Naive thymus-derived CD4-positive, alpha-beta T cell (primary cell): ENCODE measurements at places on chromosomes 16 and 17. TPM values are rescaled to one million over a fixed set of nuclear protein-coding genes. Genes with fewer than 3 reads are reported as not detected.

APOBR gene
- 3.3 TPM for total RNA-seq

SLC2A4 gene
- not detected for total RNA-seq

GAS2L2 gene
- total RNA-seq: 0.29 TPM

TBC1D3 gene
- not detected for total RNA-seq

BCL7C gene
- total RNA-seq: 17.2 TPM

MYH1 gene
- not detected in 2 replicates for total RNA-seq

COQ9 gene
- 20.5 TPM for total RNA-seq

GRCh38 chr17:37490022-37490587, 414 bp downstream of the DUSP14 start:
- DNase-seq: peak; percentile 76

DNA sequence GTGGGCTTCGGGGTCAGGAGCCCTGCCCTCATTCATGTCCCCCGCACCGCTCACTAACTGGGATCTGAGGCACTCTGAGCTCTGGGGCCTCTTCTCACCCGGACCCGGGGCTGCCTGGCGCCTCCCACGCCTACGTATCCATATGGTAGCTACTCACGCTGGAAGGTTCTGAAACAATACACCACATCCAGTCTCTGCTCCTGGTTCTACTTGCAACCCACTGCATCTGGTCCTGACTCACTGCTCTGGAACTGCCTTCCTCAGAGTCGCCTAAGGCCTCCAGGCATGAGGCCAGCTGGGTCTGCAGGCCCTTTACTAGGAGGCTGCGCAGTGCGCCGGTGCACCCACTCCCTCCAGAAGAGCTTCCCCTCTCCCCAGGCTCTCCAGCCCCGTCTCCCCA, 18.1 kb downstream of the USP36 start:
- DNase-seq: no peak

GRCh38 chr17:75088465-75089417, 987 bp downstream of the SLC16A5 start:
- no peak for DNase-seq

DNA sequence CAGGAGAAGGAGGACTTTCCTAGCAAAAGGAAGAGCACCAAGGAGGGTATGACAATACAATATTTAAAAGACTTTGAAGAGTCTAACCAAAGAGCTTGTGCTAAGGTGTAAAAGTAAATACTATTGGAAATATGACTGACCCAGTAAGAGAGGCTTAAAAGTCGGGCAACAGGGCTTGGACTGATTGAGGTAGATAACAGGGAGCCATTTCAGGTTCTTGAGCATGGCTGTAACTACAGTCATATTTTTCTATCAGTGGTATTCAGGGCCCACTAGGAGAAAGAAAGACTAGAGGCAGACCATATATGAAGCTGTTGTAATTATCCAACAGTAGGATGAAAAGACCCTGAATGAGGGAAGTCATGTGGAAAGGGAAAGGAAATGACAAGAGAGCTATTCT, 62.3 kb downstream of the SMURF2 start:
- DNase-seq: no peak

- no peak for DNase-seq
Observed at GRCh38 chr16:6977291-6977690, 355.4 kb upstream of the RBFOX1 start.

GRCh38 chr17:68431661-68432071, 25.6 kb downstream of the WIPI1 start:
- DNase-seq: peak; percentile 42

DNA sequence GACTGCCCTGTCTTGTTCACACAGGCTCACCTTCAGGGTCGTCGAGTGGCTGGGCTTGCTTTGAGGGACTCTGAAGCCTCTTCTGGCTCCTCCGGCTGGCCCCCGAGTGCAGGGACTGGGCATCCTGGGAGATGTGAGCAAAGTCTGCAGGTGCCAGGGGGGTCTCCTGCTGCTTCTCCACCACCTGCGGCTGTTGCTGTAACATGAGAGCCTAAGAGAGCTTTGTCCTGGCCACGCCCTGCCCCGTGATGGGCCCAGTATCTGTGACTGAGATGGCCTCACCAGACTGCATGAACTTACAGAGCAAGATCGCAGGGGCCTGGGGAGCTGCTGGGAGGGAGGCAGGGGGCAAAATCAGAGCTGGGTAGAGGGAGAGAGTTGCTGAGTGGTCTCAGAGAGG, 12.5 kb downstream of the ERN2 start:
- no peak for DNase-seq

DNA sequence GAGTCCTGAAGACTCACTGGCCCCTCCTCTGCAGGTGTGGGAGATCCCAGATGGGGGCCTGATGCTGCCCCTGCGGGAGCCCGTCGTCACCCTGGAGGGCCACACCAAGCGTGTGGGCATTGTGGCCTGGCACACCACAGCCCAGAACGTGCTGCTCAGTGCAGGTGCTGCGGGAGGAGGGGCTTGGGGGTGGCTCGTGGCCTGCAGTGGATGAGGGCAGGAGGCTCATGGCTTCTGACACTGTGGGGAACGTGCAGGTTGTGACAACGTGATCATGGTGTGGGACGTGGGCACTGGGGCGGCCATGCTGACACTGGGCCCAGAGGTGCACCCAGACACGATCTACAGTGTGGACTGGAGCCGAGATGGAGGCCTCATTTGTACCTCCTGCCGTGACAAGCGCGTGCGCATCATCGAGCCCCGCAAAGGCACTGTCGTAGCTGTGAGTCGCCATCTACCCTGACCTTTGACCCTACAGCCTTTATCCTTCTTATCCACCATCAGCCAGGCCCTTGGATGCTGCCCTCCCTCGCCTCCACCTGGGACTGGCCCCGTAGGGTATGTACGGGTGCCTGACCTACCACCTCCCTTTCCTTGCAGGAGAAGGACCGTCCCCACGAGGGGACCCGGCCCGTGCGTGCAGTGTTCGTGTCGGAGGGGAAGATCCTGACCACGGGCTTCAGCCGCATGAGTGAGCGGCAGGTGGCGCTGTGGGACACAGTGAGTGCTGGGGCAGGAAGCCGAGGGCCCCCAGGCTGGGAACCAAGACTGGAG, 3.6 kb downstream of the CORO1A start:
- peak; percentile 83 for DNase-seq

DNA sequence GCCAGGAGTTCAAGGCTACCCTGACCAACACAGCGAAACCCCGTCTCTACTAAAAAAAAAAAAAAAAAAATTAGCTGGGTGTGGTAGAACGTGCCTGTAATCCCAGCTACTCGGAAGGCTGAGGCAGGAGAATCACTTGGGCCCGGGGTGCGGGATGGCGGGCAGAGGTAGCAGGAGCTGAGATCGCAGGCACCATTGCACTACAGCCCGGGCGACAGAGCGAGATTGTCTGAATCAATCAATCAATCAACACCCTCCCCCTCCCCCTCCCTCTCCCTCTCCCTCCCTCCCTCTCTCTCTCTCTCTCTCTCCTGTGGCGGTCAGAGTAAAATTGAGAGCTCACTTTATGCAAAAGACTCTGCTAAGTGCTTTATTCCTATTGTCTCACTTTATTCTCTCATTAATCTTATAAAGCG, 1.2 kb downstream of the HSDL1 start:
- DNase-seq: no peak

- no peak for DNase-seq
Observed at GRCh38 chr16:81502396-81503070, 57.9 kb downstream of the CMIP start.

- no peak for DNase-seq
Observed at GRCh38 chr16:88763502-88764053, 21.4 kb downstream of the PIEZO1 start.

DNA sequence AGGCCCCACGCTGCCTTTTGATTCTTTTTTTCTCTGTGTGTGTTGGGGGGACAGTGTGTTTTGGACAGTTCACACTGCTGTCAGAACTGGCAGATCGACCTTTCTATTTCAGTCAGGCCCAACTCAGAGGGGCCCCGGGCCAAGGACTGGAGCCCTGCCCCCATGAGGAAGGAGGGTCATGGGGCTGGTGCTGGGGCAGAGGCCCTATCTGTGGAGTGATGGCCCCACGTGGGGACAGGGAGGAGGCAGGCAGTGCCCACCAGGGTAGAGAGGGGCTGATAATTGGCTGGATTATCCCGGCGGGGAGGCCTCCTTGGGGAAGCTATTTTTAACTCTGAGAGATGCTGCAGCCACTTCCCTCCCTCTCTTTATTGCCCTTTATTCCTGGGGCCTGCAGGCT, 5.7 kb upstream of the KCNJ12 start:
- DNase-seq: no peak

DNA sequence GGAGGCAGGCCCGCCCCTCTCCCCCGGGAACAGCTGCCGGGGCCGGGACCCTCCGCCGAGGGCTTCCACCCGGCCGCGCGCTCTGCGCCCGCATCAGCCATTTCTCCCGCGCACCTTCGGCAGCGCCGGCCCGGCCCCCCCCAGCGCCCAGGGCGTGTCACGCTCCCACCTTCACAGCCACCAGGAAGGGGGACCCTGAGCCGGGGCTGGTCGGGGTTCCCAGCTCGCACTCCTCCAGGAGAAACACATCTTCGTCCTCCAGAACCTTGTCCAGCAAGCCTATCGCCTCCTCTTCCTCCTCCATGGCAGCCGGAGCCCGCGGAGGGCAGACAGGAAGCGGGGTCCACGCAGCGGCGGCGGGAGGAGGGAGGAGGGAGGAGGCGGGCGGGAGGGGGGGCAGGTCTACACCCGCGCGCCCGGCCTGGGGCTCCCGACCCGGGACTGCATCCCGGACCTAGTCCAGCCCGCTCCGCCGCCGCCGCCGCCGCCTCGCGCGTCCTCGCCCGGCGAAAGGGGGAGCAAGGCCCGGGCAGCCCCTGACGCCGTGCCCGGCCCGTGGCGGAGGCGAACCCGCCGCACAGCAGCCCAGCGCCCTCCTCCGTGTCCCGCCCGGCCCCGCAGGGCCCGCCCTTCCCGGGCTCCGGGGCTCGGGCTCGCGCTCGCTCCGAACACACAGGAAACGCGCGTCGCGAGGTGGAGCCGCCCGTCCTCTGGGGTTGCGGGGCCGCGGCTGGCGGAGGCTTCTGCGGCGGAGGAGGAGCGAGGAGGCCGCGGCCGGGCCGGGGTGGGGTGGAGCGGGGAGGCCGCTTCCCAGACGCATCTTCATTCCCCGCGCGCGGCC, 70.8 kb downstream of the ABR start:
- peak; percentile 78 for DNase-seq

GRCh38 chr17:16338391-16338790, 14.9 kb downstream of the CENPV start:
- DNase-seq: no peak

- DNase-seq: no peak
Observed at GRCh38 chr17:30005709-30006320, 64.4 kb downstream of the EFCAB5 start.

DNA sequence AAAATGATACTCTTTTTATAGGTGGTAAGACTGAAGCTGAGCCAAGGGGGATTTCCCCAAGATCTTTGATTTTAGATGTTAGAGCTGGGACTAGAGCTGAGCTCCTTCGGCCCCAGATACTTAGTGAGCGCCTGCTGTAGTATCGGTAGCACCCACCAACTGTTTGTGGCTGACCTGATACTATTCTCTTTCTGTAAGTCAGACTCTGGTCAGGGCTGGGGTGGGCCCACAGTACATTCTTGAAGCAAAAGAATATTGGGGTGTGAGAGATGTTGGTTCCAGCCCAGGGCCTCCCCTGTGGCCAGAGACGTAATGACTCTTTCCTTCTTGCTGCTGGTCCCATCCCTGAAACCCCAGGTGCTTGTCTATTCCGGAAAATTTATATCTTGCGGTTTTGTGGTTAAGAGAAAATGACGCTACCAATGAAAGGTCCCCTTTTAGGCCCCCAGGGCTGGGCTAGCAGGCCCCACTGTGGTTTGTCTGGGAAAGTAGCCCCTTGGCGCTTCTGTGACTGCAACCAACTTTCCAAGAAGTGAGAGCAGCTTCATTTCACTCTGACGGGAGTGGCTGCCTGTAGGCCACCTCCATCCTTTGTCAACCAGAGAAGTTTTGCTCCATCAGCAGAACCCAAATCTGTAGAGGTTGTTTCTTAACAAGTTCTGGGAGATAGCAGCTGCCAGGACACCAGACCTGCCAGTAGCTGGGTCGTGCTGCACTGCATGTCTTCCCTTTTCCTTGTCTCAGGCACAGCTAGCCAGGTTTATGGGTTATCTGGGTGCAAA, 86.4 kb upstream of the LGALS9 start:
- DNase-seq: no peak

GRCh38 chr16:50548125-50548908, at the start of gene NKD1:
Gene NKD1 (plus strand): TSS chr16:50548396. CDS start chr16:50548554, 158 bp downstream.
- DNase-seq: peak; percentile 61

GRCh38 chr17:7404737-7405349, 946 bp upstream of the TMEM256 start:
- no peak for DNase-seq

DNA sequence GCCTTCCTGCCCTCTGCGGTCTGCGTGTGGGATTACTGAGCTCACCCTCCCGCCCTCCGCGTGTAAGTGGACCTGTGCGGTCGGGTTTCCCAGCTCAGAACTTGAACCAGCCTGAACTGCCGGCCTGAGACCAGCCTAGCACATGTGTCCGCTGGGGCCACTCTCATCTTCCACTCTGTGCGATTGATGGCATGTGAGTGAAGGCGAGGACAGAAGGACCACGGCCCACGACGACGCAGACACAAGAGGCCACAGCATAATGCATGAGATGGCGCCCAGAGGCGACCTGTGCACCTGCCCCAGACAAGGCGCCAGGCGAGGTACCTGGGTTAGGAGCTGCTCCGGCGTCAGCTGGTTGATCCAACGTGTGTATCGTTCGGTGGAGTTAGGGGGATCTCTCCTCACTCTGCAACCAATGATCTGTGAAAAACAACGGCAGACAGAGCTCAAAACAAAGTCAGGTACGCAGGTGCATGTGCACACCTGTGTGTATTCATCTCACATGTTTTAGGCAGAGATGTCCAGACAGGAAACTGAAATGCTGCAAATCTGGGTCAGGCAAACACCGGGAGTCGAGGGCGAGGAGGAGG, 74.5 kb upstream of the METRNL start:
- DNase-seq: no peak

DNA sequence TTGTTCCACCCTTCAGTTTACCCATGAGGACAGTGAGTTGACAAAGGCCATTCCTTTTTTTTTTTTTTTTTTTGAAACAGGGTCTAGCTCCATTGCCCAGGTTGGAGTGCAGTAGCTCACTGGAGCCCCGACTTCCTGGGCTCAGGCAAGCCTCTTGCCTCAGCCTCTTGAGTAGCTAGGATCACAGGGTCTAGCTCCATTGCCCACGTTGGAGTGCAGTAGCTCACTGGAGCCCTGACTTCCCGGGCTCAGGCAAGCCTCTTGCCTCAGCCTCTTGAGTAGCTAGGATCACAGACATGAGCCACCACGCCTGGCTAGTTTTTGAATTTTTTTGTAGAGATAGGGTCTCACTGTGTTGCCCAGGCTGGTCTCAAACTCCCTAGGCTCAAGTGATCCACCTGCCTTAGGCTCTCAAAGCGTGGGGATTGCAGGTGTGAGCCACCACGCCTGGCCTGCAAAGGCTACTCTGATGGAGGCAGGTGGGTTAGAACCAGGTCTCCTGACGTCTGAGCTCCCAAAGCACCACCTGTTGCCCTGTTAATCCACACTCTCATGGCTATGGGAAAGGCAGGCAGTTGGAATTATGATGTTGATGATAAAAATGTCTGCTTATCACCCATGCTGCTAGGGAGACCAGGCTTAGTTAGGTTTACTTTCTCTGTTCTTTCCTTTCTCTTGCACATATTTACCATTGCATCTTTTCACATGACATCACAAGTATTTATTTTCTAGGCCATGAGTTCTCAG, 65.2 kb downstream of the KSR1 start:
- no peak for DNase-seq

- DNase-seq: no peak
Observed at GRCh38 chr16:11033629-11034420, 89.5 kb downstream of the CLEC16A start.
